Natural killer cell (primary cell): ENCODE measurements at places on chromosomes 7 and 10. TPM values are rescaled to one million over a fixed set of nuclear protein-coding genes. Genes with fewer than 3 reads are reported as not detected.
A peak's percentile ranks its signal among the peaks of the same experiment; 100 is the strongest.

DNA sequence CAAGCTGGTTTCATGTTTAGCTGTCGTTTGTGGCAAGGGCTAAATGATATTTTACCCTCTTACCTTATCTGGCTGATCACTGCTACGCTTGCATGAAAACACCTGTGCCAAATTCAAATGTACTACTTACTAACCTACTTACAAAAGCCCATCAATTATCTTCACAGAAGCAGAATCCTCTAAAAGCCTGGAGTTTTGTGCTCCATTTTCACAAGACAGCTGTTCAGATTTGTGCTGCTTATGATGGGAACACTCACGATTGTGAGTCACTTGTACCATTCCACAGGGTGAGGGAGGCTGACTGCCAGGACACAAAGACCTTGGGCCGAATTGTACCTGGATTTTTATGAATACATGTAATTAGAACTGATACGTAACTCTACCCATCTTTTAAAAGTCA lies 245.0 kb upstream of the NPY start:
- no peak for DNase-seq

GRCh38 chr10:133343558-133343957 lies 3.6 kb upstream of the PRAP1 start:
- DNase-seq = no peak

DNA sequence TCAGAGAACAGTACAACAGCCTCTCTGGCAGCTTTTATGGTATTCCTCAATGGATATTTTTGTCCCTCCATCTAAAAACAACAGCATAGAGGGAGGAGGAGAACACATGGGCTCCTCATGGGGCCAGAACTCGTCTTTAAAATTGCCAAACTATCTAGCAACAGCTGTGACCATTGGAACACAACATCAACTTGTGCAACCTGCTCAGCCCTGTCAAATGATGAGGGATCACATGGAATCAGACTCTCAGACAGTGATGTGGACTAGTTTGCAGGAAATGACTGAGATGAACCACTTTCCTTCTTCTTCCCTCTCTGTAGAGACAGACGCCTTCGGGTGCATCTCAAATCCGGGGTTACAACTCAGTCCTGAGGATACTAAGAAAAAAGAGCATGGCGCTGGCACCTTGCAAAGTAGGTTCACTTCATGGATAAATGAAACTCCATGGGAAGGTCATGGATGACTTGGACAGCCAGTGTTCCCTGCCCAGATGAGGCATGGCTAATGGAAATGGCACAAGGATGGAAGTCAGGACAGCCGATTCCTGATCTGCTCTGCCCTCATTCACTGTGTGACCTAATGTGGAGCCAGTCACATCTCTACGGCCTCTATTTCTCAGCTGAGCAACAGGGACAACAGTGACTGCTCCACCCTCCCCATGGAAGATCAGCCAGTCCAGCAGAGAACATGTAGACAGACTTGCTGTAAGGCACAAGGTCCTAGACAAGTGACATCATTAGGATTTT lies 24.6 kb upstream of the DGKI start:
- no peak for DNase-seq

The FXYD4 gene
- not detected for total RNA-seq

DNA sequence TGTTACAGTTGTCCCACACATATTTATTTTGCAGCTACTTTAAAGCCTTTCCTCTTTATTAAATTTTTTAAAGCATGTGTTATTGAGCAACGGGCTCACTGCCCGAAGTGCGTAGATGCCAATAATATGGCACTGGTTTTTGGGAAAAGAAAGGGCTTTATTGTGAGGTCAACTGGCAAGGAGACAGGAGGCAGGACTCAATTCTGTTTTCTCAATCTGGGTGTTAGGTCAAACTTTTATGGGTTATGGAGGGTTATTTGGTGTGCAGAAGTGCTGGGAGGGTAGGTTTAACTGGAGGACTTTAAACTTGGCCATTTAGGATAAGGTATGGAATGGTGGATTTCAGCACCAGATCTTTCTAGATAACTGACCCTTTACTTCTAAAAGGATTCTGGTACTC lies 183.6 kb downstream of the LRRC4 start:
- no peak for DNase-seq

GRCh38 chr7:20293336-20293735 lies 37.4 kb upstream of the ITGB8 start:
- no peak for DNase-seq

- DNase-seq = peak; percentile 61
Observed at GRCh38 chr7:143892527-143893300, 9.3 kb downstream of the TCAF1 start.

DNA sequence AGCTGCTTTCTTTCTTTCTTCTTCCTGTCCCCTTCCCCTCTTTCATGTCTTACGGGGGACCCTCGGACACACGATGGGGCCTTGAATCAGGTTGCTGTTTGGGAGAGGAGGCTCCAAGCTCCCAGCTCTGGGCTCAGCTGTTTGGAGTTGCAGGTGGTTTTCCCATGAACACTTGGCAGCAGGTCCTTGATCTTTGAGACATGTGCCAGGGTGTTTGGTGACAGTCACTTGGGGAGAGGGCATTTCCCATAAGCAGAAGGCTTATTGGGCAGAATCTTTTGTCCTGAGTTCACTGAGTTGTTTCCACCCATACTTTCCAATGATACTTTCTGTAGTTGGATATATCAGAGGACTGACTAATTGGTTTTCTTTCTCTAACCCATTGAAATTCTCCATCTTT lies 104.7 kb upstream of the SH2B2 start:
- no peak for DNase-seq

DNA sequence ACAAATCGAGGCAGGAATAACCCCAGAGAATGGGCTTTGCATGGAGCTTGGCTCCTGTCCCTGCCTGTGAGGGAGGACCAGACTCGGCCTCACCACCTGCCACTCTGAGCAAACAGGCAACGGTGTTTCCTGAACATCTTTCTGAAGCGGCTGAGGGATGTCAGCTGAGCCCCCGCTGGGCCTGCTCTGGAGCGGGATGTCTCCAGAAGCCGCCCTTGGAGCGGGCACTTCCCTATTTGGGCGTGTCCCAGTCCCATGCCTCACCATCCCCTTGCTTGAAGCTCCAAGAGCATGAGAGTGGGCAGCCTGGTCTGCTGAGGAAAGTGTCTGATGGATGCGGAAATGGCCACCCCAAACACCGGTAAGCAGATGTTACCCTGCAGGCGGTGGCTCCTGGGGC lies 10.2 kb downstream of the ALKBH4 start:
- no peak for DNase-seq

The GDF2 gene
- total RNA-seq = not detected

- no peak for DNase-seq
Observed at GRCh38 chr10:126640401-126640800, 30.1 kb downstream of the C10orf90 start.

DNA sequence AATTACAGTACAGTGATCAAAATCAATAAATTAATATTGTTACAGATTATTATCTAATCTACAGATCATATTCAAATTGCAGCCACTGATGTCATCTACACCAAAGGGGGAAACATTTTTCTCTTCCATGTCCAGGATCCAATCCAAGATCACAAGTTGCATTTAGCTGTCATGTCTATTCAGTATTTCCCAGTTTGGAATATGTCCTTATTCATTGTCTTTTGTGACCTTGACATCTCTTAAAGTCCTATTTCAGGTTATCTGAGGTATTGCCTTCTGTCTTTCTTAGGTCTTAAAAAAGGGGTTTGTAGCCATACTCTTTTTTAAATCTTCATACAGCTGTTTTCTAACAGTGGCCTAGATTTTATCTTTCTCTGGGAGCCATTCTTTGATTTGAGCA lies 93.3 kb downstream of the MLLT10 start:
- no peak for DNase-seq

The CFAP70 gene
- total RNA-seq = 2.9 TPM

GRCh38 chr7:95322854-95323253 lies 1.5 kb downstream of the PON1 start:
- DNase-seq = no peak

The MYOF gene
- total RNA-seq = 2.9 TPM

The CACNA2D1 gene
- total RNA-seq = not detected

- DNase-seq = no peak
Observed at GRCh38 chr7:69182596-69183467, 415.4 kb upstream of the AUTS2 start.

The PIP gene
- not detected for total RNA-seq

DNA sequence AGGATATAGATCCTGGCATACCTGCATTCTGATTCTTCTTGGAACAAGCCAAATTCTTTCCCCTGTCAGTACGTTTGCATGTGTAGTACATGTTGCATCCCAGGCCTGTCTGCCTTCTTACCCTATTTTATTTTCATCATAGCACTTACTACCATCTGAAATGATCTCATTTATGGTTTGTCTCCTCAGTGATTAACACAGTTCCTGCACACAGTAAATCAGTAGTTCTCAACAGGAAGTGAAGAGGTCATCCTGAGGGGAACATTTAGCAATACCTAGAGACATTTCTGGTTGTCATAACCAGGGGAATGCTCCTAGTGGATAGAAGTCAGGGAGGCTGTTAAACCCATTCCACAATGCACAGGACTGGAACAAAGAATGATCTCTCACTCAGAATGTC lies 38.2 kb upstream of the SLC26A4 start:
- DNase-seq = no peak

GRCh38 chr7:84251277-84251781 lies 56.7 kb upstream of the SEMA3A start:
- DNase-seq = no peak

- no peak for DNase-seq
Observed at GRCh38 chr10:87987206-87987605, 123.8 kb downstream of the PTEN start.

The RGS10 gene
- total RNA-seq = 21.4 TPM

DNA sequence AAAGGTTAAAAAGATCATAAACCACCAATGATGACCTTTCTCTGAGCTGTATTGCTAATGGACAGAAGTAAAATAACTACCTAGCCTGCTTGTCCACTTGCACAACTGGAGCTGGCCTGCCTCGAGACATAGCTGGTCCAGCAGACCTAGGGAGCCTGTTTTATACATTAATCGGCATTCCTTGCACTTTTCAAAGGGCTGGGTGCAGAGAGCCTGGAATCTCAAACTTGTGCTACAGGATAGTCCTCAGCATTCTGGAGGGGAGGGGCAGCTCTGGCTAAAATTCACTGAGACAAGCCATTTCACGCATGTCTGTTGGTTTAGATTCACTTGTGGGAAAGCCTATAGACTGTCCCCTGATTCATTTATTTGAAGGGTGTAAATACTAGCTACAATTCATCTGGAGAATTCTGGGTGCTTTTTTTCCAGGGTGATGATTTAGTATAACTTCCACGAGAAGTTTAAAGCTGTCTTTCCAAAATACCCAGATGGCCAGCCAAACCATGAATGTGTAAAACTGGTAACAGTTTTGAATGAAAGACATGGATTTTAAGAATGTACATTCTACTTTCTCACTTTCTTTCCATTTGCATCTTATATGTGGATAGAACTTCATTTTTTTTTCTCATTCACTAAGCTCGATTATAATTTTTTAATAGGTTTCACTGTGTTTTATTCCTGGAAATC lies 389.4 kb downstream of the KCNMA1 start:
- DNase-seq = no peak

- DNase-seq = peak; percentile 31
Observed at GRCh38 chr7:140646931-140647647, 6.5 kb upstream of the DENND2A start.

The PRKCQ gene
- total RNA-seq = 69.5 TPM

GRCh38 chr7:94418851-94419250 lies 24.2 kb downstream of the COL1A2 start:
- DNase-seq = no peak

The LDB3 gene
- not detected for total RNA-seq

- no peak for DNase-seq
Observed at GRCh38 chr10:58839771-58840170, 327.1 kb downstream of the BICC1 start.

DNA sequence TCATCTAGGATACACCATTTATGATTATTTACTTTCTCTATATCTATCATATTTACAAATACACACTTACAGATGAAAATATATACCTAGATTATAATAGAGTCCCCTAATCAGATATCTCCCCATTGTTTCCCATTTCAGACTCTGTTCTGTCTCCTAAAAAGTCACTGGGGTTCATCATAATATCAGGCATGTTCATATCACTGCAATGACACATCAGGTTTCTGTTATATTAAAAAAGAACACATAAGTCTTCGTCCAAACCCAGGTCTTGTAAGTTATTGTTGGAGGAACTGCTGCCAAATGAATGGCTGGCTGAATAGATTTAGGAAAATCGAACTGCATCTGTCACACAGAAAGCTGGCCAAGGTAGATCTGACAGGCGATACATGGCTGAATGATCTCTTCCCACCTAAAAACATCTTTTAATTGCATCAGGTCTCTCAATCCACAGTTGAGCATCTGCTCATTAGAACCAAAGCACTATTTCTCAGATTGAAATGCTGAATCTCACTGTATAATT lies 178.7 kb downstream of the CACNA2D1 start:
- DNase-seq = no peak

The CYCS gene
- 197 TPM for total RNA-seq

DNA sequence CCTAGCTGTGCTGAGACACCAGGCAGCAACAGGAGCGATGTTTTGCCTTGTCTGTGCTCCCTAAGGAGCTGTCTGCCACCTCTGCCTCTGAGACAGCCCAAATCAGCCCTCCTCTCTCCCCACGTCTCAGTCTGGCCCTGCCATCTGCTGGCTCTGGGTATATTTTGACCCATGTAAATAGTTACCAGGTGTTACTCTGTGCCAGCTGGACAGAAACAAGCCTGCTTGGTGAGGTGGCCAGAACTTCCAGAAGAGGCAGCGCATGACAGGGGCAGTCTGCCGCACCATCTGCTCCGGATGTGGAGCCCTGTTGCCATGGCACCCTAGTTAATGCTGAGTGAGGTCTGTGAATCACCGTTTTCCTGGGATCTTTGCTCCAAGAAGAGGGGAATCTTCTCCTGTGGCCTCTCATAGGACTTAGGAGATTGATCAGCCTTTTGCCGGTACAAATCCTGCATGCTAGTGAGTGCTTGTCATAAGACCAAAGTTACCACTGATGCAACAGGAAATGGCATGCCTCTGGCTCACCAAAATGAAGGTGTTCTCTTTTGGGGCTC lies 31.8 kb downstream of the GSTO2 start:
- DNase-seq = peak; percentile 57

GRCh38 chr10:92175164-92175563 lies 115.7 kb downstream of the CPEB3 start:
- no peak for DNase-seq

GRCh38 chr10:119973281-119973680 lies 80.8 kb downstream of the SEC23IP start:
- DNase-seq = no peak

- no peak for DNase-seq
Observed at GRCh38 chr10:49179699-49180443, 8.3 kb downstream of the TMEM273 start.

GRCh38 chr10:32253821-32254220 lies 93.1 kb downstream of the EPC1 start:
- DNase-seq = no peak

GRCh38 chr10:42988517-42989395 lies 88.1 kb upstream of the RET start:
- no peak for DNase-seq
